NT2/D1 (cell line): ENCODE measurements at places on chromosomes 3 and 15.

DNA sequence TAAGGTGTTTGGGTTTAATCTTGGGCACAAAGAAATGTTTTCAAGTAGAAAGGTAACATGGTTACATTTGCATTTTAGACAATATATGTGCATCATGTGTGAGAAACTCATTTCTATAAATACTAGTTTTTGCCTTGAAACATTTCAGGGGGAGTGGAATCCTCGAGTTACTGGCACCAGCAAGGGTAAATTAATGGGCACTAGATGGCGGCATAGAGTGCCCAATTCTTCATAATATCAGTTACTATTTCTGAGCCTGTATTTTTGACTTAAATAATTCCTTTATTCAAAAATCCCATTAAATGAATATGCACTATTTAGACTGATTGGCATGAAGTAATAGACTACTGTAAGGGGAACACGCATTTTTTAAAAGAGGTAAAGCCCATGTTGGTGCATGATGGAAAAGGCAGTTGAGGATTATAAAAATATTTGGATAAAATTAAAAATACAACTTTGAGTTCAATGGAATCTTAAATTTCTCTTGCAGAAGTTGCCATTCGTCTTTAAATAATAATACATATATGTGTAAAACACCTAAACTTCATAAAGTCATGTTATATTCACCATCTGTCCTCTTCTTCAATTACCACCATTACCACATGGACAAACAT, 106.3 kb downstream of the ZBTB20 start:
- peak; percentile 1 for DNase-seq

- DNase-seq, result no peak
Measured at GRCh38 chr15:53520996-53521395, 238.5 kb downstream of the WDR72 start.

DNA sequence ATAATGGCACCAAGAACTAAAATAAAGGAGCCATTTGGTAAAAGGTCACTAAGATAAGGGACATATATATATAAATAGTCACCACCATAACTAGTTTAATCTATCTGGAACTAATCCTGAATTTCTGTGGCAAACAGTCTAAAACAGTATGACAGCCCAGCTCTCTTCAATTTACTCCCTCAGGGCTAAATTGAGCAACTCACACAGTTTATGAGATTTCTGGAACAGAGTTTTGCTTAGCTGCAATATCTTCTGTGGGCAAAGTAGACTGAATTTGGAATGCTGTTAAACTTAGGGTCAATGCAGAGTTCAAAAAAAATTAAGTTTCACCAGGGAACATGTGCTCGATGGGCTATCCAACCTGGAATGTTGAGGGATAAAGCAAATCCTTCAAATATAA, 70.1 kb upstream of the VEPH1 start:
- DNase-seq, result no peak

DNA sequence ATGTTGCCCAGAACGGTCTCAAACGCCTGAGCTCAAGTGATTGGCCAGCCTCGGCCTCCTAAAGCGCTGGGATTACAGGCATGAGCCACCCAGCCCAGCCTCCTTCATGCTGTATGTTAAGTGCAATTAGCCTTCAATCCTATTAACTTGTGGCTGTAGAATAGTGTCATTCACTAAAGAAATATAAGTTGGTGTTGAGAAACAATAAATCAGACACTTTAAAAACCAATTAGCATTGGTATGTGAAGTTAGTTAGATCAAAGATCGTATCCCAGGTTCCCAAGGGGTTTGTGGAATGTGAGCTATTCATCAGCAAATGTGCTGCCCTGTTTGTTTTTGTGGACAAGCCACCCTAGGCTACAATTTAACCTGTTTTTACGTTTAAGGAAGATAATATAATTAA, 11.0 kb upstream of the PIK3CB start:
- peak; percentile 80 for DNase-seq

DNA sequence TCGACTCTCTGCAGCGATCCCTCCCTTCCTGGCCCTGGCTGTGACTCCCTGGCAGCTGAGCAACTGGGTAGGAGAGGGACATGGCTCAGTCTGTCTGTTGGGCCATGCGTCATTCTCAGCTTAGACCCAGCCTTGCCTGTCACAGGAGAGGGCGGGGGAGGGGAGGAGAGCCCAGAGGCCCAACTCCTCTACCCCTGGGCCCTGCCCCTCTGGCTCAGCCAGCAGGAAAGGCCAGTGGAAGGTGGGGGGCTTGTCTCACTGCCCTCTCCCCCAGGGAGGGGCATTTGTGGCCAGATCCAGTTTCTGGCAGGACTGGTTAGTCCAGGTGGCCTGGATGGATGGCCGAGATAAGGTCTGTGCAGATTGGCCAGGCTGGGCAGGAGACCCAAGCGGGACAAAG, 31.6 kb downstream of the DNAJB8 start:
- DNase-seq, result no peak

GRCh38 chr15:98943601-98944151, 63.9 kb downstream of the PGPEP1L start:
- no peak for DNase-seq

- no peak for DNase-seq
Measured at GRCh38 chr3:111677007-111677392, 81.9 kb upstream of the ZBED2 start.

DNA sequence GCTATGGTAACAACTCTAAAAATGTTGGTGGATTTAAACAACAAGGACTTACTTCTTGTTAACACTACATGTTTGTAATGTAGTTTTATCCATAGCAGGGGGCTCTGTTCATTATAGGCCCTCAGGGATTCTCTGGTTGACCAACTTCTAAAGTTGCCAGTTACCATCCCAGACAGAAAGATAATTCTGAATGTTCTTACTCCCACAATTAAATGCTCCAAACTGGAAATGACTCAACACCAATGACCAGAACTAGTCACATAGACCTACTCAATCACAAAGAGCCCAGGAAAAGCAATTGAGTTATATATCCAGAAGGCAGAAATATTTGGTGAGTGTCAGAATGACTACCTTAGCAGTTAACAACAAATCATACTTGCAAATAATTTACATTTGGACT, 199.3 kb upstream of the UMPS start:
- DNase-seq, result no peak

GRCh38 chr15:67715170-67715569, 110.1 kb upstream of the SKOR1 start:
- no peak for DNase-seq

DNA sequence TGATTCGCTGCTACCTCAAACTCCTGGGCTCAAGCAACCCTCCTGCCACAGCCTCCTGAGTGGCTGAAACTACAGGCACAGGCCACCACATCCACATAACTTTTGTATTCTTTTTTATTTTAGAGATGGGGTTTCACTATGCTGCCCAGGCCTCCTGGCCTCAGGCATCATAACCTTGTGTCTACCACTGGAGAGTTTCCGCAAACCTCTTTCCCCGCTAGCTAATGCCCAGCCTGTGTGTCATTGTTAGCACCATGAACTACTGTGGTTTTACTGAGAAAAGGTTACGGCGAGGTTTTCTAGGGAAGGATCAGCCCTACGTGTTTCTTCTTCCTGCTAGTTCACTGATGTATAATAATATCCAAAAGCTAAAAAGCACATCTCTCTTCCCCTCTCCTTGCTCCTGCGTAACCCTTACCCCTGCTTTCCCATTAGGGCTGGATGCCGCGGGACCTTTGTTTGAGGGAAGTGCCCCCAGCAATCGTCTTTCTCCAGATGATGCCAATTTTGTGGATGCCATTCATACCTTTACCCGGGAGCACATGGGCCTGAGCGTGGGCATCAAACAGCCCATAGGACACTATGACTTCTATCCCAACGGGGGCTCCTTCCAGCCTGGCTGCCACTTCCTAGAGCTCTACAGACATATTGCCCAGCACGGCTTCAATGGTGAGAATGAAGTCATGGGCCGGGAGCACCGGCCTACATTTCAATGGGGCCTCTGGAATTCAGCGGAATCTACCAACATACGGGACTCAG, 113.7 kb downstream of the LIPC start:
- DNase-seq, result no peak

DNA sequence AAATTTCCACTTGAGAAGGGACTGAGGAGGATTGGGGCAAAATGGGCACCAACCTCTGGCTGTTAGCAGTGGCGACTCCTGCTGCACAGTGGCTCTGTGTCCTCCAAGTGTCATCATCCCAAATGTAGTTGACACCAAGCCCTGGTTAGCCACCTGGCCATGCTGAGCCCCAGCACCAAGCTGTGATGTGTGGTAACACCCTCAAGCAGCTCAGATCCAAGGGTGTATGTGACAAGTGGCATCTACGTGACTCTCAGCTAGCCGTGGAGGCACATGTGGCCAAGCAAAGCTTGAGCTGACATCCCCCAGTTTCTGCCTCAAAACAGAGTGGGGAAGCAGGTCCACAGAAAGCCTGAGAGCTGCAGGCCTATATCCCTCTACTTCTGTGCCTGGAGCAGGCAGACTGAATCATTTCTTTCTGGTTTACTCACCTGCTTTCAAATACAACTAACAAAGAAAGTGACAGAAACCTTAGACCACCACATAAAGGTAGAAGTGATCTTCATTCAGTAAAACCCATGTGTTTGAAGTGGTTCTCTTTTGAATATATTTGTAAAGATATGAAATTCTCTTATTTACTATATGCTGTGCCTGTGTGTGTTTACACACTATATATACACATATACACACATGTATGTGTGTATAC, 40.0 kb downstream of the FOXP1 start:
- no peak for DNase-seq

GRCh38 chr15:99956022-99956775, 223.0 kb upstream of the LYSMD4 start:
- DNase-seq, result no peak

GRCh38 chr3:57221883-57222282, 5.6 kb upstream of the APPL1 start:
- no peak for DNase-seq
